ENCODE measurements at places on chromosomes 6 and 20. TPM values are rescaled to one million over a fixed set of nuclear protein-coding genes. Genes with fewer than 3 reads are reported as not detected.

GRCh38 chr6:98945311-98946115, 2.2 kb downstream of the FBXL4 start:
- H3K4me3 ChIP-seq = no peak overlapping the region
- no peaks in the 10 kb centered on the region for H3K36me3 ChIP-seq
- DNase-seq = no peak
- no peaks in the 10 kb centered on the region for H3K27me3 ChIP-seq
- H3K27ac ChIP-seq = peak overlapping the region; percentile 92

DNA sequence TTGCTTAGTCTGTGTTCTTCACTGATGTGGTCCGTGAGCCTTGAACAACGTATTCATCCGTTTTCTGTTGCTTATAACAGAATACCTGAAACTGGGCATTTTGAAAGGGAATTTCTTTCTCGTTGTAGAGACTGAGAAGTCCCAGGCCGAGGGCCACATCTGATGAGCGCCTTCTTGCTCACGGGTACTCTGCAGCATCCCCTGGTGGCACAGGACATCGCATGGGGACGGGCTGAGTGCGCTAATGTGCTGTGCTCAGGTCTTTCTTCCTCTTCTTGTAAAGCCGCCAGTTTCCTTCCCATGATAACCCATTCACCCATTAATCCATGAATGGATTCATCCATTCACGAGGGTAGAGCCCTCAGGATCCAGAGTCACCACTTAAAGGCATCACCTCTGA, 161.0 kb downstream of the NFATC2 start:
- DNase-seq = no peak
- H3K27me3 ChIP-seq = no peaks in the 10 kb centered on the region
- no peak overlapping the region for H3K4me3 ChIP-seq
- no peaks in the 10 kb centered on the region for H3K36me3 ChIP-seq
- no peak overlapping the region for H3K27ac ChIP-seq

DNA sequence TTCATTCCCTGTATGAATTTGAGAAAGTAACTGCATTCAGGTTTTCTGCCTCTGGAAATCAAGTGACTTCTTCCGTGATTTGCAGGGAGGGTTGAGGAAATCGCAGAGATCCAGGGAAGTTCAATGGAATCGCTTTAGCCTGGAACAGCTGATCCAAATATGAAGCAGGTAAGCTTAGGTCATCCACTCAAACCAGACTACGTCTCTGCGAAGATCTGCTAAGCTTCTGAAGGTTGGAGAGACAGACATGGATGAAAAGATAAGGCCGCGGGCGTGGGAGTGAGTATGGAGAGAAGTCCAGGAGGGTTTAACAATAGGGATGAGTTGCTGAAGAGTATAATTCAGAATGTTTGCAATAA, 34.2 kb upstream of the BTN3A2 start:
- peak overlapping the region; percentile 88 for H3K27ac ChIP-seq
- peak overlapping the region; percentile 49 for H3K4me3 ChIP-seq
- peak; percentile 26 for DNase-seq
- H3K36me3 ChIP-seq = no peaks in the 10 kb centered on the region
- no peaks in the 10 kb centered on the region for H3K27me3 ChIP-seq
- H3K4me1 ChIP-seq = peaks cover 6% of the 10 kb centered on the region

DNA sequence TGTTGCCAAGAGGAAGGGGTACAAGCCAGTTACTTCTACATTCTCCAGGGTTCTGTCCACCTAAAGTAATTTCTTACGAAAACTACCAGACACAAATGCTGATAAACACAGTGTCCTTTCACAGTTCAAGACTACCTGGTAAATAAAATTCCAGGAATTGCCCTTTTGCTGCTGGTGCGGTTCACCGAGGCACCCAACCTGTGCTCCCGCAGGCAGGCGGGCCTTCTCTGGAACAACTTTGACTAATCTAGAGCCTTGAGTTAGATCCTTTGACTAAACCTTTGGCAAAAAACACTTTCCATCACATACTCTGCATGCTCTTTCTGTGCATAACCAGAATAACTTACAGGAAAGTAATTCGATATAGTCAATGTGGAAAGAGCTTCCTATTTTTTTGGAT, 107.0 kb downstream of the HUS1B start:
- DNase-seq = no peak
- H3K27ac ChIP-seq = no peak overlapping the region
- H3K36me3 ChIP-seq = no peaks in the 10 kb centered on the region
- H3K4me3 ChIP-seq = no peak overlapping the region
- no peaks in the 10 kb centered on the region for H3K27me3 ChIP-seq
- H3K4me1 ChIP-seq = no peaks in the 10 kb centered on the region

The CDH26 gene
- 1.5 TPM for total RNA-seq

DNA sequence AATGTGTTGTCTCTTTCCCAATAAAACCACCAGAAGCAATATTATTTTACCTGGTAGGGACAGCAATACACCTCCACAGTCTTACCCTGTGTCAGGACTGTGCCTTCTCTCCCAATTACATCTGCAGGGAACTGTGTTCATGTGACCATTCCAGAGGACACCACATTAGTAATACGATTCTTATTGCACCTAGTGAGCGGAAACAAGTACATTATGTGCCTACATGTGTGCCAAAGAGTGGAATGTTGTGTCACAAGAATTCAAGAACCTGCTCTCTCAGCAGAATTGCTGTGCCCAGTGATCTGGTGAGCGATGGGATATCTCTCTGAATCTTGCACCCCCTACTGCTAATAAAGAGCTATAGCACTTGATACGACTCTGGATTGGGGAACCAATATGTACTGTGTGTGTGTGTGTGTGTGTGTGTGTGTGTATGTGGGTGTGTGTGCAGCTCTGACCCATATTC, 57.4 kb upstream of the FOXC1 start:
- H3K4me3 ChIP-seq = no peak overlapping the region
- H3K27me3 ChIP-seq = no peaks in the 10 kb centered on the region
- H3K27ac ChIP-seq = no peak overlapping the region
- no peaks in the 10 kb centered on the region for H3K36me3 ChIP-seq
- H3K4me1 ChIP-seq = no peaks in the 10 kb centered on the region
- no peak for DNase-seq

GRCh38 chr6:155117785-155118184, 122.7 kb downstream of the TIAM2 start:
- no peaks in the 10 kb centered on the region for H3K27me3 ChIP-seq
- DNase-seq = no peak
- no peaks in the 10 kb centered on the region for H3K36me3 ChIP-seq
- H3K4me3 ChIP-seq = no peak overlapping the region

The ARMH2 gene
- not detected for total RNA-seq

DNA sequence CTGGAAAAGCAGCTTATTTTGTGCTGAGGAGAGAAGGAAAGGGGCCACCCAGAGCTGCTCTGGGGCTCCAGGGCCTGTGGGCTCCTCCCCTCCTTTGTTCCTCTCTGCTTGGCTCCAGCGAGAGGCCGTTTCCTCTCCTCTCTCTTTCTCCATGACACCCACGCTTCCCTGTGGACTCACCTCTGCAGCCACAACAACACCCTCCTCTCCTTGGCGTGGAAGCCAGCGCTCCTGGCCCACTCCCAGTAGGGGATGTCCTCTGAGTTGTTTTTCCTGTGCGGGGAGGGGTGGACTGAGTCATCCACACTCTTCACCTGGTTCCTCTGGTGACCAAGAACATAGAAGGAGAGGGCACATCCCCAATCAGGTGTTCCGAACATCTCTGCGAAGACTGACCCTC, 4.9 kb upstream of the CDSN start:
- no peaks in the 10 kb centered on the region for H3K4me1 ChIP-seq
- H3K4me3 ChIP-seq = no peak overlapping the region
- H3K27me3 ChIP-seq = no peaks in the 10 kb centered on the region
- H3K27ac ChIP-seq = no peak overlapping the region
- H3K36me3 ChIP-seq = no peaks in the 10 kb centered on the region

The GNAS-AS1 gene
- total RNA-seq = 5.1 TPM

DNA sequence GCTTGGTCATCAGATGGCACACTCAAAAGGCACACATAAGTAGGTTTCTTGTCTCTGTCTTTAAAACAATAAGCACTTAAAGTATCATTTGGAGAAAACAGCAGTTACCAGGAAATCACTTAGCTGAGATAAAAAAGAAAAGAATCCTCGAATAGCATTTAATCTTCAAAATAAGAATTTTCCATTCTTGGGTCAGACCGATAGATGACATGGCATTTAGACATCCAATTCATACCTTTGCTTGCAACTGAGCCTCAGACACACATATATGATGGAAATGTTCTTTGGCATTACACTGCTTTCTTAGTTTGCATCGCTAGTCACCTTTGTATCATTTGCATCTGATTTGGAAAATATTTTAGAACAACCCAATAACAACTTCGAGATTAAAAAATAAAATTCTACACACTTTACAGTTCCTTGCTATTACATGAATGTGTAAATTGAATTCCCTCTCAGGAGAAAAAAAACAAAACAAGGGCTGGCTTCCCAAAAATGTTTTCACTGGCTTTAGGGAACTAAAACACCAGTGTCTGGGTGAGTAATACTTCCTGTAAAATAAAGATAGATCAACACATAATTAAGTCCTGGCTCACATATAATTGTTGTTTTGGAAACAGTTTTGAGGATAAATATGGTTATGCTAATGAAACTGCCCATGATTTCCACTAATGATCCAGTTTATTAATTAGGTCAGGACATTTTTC, 1.3 kb upstream of the RNF217 start:
- H3K4me1 ChIP-seq = no peaks in the 10 kb centered on the region
- H3K27ac ChIP-seq = no peak overlapping the region
- H3K27me3 ChIP-seq = no peaks in the 10 kb centered on the region
- DNase-seq = no peak

The KIFC1 gene
- 65.4 TPM for total RNA-seq

GRCh38 chr6:13079096-13079723, 249.1 kb downstream of the TBC1D7 start:
- no peaks in the 10 kb centered on the region for H3K36me3 ChIP-seq
- H3K4me3 ChIP-seq = no peak overlapping the region
- H3K27me3 ChIP-seq = peaks cover 1% of the 10 kb centered on the region
- no peak for DNase-seq

The LRRN4 gene
- total RNA-seq = 17.9 TPM

- H3K27ac ChIP-seq = no peak overlapping the region
- no peaks in the 10 kb centered on the region for H3K27me3 ChIP-seq
- no peaks in the 10 kb centered on the region for H3K36me3 ChIP-seq
- no peak overlapping the region for H3K4me3 ChIP-seq
- H3K4me1 ChIP-seq = no peaks in the 10 kb centered on the region
Observed at GRCh38 chr6:103505155-103505518, 1354.6 kb downstream of the HACE1 start.

- no peak overlapping the region for H3K4me3 ChIP-seq
- H3K27me3 ChIP-seq = peaks cover 1% of the 10 kb centered on the region
- no peaks in the 10 kb centered on the region for H3K36me3 ChIP-seq
- no peak overlapping the region for H3K27ac ChIP-seq
- no peak for DNase-seq
- no peaks in the 10 kb centered on the region for H3K4me1 ChIP-seq
Observed at GRCh38 chr20:32004963-32005362, 5.3 kb upstream of the CCM2L start.

GRCh38 chr20:10513931-10514575, 78.9 kb downstream of the SLX4IP start:
- H3K27ac ChIP-seq = no peak overlapping the region
- no peak for DNase-seq
- H3K36me3 ChIP-seq = no peaks in the 10 kb centered on the region
- H3K4me1 ChIP-seq = peaks cover 13% of the 10 kb centered on the region
- H3K27me3 ChIP-seq = no peaks in the 10 kb centered on the region
- no peak overlapping the region for H3K4me3 ChIP-seq

DNA sequence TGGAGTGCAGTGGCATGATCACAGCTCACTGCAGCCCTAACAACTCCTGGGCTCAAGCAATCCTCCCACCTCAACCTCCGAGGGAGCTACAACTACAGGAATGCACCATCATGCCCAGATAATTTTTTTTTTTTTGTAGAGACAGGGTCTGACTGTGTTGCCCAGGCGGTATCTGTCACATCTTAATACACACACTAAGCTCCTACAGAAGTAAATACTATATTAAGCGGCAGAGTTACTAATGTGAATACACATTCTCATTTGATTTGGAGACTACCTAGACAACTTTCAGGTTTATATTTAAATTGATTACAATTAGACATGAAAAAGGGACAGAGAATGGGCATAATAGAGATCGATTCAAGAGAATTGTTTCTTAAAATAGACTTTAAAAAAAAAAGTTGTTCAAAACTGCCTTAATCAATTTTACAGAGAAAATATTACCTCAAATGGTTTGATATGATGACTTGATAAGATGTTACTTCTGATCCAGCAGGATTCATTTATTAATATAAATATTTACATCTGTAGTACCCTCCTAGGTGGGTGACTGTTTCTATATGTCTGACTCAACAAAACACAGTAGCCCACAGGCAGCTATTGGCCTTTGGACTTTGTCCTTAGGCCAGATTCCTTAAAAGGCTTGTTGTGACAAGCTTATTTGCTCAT, 7.1 kb upstream of the LOC128125822 start:
- peak; percentile 54 for DNase-seq
- no peaks in the 10 kb centered on the region for H3K27me3 ChIP-seq
- H3K4me1 ChIP-seq = peaks cover 47% of the 10 kb centered on the region
- peak overlapping the region; percentile 51 for H3K27ac ChIP-seq
- H3K36me3 ChIP-seq = no peaks in the 10 kb centered on the region

GRCh38 chr20:17568972-17569521, 828 bp upstream of the DSTN start:
- peak; percentile 98 for DNase-seq
- H3K4me1 ChIP-seq = peaks cover 23% of the 10 kb centered on the region
- H3K36me3 ChIP-seq = no peaks in the 10 kb centered on the region
- peak overlapping the region; percentile 87 for H3K27ac ChIP-seq

The KIF16B gene
- 10.9 TPM for total RNA-seq

GRCh38 chr20:37943033-37943432, 40.1 kb downstream of the VSTM2L start:
- no peak for DNase-seq
- H3K4me1 ChIP-seq = no peaks in the 10 kb centered on the region

DNA sequence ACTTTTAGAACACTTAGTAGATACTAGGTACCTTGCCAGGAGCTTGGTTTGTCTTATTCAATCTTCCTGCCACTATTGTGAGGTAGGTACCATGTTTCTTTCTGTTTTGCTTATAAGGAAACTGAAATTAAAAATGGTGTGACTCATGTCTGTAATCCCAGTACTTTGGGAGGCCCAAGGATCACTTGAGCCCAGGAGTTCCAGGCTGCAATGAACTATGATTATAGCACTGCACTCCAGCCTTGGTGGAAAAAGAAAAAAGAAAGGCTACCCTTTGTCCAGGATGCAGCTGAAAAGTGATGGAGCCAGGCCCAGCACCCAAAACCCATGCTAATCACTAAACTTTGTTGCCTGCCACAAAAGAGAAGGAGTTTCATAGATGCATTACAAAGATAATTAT, 34.1 kb upstream of the LAMA4 start:
- no peaks in the 10 kb centered on the region for H3K27me3 ChIP-seq
- H3K4me3 ChIP-seq = no peak overlapping the region
- no peak for DNase-seq
- H3K36me3 ChIP-seq = no peaks in the 10 kb centered on the region
- H3K27ac ChIP-seq = no peak overlapping the region

DNA sequence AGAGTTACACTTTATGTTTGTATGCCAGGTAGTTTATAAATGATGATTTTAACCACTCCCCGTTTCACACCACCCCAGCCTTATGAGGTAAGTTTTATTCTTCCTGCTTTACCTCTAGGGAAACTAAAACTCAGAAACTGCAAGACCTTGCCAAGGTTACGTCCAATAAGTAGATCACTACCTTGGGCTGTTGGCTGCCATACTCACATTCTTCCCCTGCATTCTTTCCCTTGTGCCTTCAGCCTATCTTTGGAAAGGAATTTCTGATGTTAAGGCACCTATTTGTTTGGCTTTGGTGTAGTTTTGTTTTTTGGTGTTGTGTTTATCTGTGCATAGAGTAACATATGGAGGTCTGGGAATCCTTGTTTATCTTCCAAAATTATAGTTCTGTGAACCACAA, 122.1 kb downstream of the UST start:
- H3K4me3 ChIP-seq = no peak overlapping the region
- H3K27me3 ChIP-seq = no peaks in the 10 kb centered on the region
- H3K27ac ChIP-seq = no peak overlapping the region
- H3K36me3 ChIP-seq = no peaks in the 10 kb centered on the region
- H3K4me1 ChIP-seq = no peaks in the 10 kb centered on the region
